ENCODE measurements at places on chromosomes 3 and 15.

DNA sequence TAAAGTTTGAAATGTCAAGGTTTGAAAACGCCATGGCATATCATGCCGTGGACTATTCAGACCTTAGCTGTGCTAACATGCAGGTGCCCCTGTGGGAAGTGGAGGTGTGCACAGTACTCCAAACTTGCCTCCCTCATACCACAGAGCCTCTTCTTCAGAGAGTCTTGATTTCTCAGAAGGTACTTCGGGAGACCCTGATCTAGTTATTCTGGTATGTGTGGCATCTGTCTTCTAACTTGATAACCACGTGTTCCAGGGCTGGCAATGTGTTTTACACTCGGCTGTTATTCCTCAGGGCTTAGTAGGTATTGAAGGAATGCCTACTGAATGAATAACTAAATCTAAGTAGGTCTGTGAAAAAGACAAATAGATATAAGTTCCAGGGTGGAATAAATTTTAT is 309.9 kb downstream of the CLSTN2 start:
- DNase-seq: peak; percentile 6

DNA sequence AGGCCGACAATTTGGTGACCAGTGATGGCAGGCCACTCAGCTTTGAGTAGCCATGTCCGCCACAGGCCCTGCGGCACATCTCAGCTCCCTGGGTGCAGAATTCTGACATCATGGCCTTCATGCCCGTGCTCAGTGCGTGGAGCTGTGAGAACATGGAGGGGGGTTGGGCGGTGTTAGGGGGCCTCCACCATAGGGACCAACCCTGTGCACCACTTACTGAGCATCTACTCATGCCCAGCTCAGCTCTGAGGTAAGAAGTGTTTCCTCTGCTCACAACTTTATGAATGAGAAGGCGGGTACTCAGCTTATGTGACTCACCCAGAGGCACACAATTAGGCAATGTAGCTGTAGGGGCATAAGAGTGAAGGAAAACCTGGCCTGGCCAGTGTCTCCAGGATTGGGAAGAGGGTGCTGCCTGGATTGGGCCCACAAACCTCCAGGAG is 10.5 kb downstream of the ACOX2 start:
- DNase-seq: peak; percentile 76

DNA sequence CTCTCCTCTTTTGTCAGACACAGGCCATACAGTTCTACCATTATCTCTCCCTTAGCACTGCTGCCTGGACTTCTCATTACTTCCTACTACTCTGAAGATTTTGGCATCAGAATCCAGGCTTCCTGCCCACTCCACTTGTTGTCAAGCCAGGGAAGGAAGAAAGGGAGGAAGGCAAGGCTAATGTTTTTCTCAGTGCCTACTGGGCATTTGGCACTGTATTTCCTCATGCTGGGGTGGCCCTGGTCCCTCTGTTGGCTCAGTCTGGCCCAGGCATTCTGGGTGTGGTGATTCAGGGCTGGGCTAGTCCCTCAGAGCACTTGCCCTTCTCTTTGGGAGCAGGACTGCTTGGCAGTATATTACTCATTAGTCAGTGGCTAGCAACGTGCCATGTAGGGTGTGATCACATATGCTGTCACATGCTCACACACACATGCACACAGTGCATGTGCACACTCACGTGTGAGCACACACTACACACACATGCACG is 52.9 kb downstream of the BSN start:
- no peak for DNase-seq

DNA sequence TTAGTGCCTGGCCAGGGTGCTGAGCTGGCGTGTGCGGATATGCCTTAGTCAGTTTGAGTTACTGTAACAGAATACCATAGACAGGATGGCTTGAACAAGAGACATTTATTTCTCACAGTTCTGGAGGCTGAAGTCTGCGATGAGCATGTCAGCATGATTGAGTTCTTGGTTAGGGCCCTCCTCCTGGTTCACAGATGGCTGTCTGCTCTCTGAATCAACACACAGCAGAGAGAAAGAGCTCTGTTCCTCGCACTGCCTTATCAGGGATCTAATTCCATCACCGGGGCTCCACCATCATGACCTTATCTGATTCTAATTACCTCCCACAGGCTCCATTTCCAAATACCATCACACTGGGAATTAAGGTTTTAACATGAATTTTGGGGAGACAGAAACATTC is 386.6 kb upstream of the DPH6 start:
- DNase-seq: no peak

GRCh38 chr15:25481208-25481859 is 42.5 kb upstream of the UBE3A start:
- no peak for DNase-seq

DNA sequence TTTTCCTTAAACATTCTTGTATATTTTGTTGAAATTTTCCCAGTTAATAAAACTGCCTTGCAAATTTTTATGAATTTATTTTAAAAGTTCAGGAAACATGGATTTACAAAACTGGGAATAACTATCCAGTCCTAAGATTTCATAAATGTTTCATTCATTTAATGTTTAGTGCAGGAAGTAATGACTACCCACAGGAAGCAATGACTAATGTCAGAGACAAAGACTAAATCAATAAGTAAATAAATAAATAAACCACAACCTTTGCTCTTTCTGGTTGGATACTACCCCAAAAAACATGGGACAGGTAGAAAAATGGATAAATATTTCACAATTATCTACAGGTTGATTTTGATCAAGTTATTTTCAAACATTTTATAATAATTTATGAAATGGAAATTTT is 48.8 kb upstream of the TMCO5A start:
- no peak for DNase-seq

DNA sequence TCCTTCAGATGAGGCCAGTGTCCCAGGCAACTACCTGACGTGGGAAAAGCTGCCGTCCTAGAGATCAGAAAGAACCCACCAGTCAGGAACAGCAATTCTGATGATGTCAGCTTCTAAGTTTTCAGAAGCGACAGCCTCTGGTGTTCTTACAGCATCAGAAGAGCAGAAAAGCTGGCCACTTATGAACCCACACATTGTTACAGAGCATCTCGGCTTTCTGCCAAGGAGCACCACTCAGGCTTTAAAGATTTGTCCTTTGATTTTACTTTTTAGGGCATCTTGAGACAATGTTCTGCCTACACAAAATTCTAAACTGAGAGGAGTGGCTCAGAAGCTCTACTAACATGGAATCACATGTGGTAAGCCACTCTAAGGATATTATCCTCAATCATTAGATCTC is 49.7 kb upstream of the BOC start:
- no peak for DNase-seq

- no peak for DNase-seq
Measured at GRCh38 chr3:176469694-176470205, 727.5 kb downstream of the TBL1XR1 start.

DNA sequence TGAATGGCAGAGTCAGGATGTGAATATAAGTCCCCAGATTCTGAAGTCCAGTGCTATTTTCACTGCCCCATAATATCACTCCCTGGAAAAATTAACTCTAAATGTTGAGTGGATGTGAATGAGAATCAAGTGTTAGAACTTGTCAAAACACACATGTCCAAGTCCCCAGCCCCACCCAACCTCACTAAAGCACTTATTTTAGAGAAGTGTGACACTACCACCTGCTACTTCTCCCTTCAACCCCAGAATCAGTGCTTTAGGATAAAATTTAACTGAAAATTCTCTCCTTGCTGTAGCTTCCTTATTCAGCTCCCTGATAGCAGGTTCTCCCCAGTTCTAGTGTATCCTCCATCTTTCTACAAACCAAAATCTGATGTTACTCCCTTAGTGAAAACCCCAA is 35.8 kb downstream of the HERC1 start:
- DNase-seq: no peak

DNA sequence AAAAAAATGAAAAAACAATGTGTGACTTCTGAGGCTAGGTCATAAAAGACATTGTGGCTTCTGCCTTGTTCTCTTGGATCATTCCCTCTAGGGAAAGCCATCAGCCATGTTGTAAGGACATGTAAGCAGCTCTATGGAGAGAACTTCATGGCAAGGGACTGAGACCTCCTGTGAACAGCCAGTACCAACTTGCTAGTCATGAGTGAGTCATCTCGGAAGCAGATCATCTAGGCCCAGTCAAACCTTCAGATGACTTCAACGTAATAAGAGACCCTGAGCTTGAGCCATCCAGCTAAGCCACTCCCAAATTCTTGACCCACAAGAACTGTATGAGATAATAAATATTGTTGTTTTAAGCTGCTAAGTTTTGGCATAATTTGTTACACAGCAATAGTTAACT is 4.9 kb downstream of the MON1A start:
- DNase-seq: no peak

DNA sequence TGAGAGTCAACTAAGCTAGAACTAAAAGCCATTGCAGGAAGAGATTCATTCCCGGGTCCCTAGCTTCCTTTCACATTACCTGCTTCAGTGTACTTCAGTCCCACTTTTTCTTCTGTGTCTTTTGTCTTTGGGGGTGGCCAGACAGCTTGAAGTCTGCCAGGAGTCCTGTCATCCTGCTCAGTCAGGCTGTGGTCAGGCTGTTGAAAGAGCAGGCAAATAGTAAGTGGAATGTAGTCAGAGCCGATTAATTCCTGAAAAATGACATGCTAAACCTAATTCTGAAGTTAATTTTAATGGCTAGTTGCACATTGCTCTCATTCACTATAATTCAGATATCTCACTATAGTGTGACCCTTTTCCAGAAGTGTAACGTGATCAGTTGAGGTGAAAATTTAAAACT is 129.6 kb downstream of the FMN1 start:
- DNase-seq: no peak

GRCh38 chr15:56351353-56351752 is 13.9 kb upstream of the TEX9 start:
- DNase-seq: no peak

DNA sequence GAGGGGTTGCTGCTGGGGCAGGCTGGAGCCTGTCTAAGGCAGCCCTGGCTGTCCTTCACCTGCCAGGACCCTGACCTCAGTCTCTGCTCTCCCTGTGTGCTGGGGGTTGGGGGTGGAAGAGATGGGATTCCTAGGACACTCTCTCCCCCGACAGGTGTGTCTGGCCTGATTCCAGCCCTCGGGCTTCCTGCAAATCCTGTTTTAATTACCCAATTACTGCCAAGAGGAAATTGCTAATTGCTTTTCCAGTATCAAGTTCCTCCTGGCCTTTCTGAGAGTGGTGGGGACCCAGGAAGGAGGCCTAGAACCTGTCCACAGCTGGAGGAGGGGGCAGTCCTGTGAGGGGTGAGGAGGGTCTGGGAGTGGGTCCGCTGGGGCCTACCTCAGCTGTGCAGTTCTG is 15.8 kb downstream of the PLXNA1 start:
- no peak for DNase-seq

DNA sequence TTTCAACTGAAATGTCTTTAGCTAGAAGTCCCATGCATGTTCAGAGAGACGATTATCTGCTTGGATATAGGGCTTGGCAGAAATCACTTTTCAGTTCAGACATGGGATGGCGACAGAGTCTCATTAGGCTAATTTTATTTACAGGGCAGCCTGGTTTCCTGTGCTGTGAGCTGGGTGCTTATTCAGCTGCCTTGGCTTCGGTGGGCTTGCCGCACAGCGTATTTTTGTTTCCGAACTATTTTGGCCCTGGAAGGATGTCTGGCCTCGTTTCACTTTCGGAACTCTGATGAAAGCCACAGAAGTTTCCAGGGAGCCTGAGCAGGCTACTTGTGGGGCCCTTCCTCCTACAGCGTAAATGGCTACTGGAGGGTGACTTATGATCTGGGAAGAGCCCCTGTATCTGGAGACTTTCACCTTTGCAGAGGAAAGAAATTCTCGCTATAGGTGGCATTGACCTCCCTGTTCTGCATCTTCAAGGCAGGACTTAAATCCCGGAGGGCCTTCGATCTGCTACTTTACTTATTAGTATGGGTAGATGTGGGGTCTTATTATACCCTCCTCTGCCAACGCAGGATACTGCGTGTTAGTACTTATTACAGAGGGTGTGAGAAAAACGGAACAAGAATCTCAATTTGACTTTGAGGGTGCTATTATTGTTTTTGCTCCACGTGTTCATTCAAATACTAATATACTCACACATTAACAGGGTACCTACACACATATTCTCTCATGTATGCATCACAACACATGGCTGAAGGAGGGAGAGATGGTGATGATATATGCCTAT is 364.0 kb upstream of the RBMS3 start:
- no peak for DNase-seq

- DNase-seq: no peak
Measured at GRCh38 chr3:194333212-194333980, 17.7 kb downstream of the CPN2 start.

- no peak for DNase-seq
Measured at GRCh38 chr3:113166357-113166718, 45.0 kb upstream of the BOC start.

- DNase-seq: no peak
Measured at GRCh38 chr15:54481819-54482218, 503.6 kb downstream of the UNC13C start.

DNA sequence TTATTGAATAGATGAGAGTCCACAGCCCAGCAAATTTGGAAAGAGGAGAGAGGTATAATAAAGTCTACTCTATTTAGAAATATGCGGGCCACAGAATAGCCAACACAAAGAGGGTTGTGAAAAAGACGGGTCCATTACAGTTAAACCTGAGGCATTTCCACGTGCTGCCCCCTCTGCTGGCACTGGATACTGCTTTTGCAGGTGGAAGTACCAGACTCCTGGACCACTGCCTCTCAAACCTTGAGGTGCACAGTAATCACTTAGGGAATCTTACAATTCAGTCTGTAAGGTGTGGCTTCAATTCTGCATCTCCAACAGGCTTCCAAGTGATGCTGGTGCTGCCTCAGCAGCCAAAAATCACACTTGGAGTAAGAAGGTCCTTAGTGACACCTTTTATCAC is 3.0 kb upstream of the TFDP2 start:
- DNase-seq: no peak

- DNase-seq: no peak
Measured at GRCh38 chr3:100562224-100562857, 47.1 kb upstream of the ADGRG7 start.

GRCh38 chr3:85710490-85710889 is 751.7 kb downstream of the CADM2 start:
- no peak for DNase-seq

- DNase-seq: no peak
Measured at GRCh38 chr3:37453393-37454389, 279.3 kb upstream of the LRRFIP2 start.

DNA sequence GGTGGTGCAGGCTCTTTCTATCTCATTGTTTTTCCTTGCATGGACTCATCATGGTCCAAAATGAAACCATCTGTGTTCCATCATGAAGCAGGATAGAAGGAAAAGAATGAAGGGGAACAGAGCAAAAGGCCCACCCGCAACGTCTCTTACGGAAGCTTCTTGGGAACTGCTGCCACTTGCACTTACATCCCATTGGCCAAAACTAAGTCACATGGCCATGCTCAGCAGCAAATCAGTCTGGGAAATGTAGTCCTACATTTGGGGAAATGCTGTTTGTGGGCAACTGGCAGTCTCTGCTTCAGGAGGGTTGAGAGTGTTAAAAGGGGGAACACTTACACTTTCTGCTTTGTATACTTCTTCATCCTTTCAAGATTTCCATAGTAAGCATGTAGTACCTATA is 191.6 kb downstream of the SV2B start:
- no peak for DNase-seq

GRCh38 chr3:127584734-127585133 is 5.8 kb downstream of the TPRA1 start:
- DNase-seq: no peak
